Endodermal cell (in vitro differentiated cells): ENCODE measurements at places on chromosomes 6 and 20. TPM values are rescaled to one million over a fixed set of nuclear protein-coding genes. Genes with fewer than 3 reads are reported as not detected.
A peak's percentile ranks its signal among the peaks of the same experiment; 100 is the strongest.

GRCh38 chr20:24118441-24119175 is 130.0 kb upstream of the GGTLC1 start:
- peak; percentile 48 for DNase-seq

DNA sequence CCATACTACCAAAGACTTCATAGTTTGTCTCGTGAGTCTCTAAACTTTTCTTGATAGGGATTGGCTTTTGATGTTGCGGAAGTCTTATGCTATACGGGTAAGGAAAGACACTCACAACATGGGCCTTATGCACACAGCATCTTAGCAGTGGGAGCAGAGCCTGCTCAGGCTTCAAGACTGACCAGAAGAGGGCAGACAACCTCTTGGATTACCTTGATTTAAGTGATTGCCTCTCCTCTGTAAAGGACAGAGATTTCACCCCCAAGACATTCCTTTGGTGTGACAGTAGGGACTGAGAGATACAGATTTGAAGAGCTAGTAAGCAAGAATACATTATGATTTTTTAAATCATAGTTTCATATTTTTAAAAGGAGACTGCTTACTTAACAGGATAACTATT is 71.0 kb upstream of the SAMD3 start:
- peak; percentile 82 for DNase-seq

DNA sequence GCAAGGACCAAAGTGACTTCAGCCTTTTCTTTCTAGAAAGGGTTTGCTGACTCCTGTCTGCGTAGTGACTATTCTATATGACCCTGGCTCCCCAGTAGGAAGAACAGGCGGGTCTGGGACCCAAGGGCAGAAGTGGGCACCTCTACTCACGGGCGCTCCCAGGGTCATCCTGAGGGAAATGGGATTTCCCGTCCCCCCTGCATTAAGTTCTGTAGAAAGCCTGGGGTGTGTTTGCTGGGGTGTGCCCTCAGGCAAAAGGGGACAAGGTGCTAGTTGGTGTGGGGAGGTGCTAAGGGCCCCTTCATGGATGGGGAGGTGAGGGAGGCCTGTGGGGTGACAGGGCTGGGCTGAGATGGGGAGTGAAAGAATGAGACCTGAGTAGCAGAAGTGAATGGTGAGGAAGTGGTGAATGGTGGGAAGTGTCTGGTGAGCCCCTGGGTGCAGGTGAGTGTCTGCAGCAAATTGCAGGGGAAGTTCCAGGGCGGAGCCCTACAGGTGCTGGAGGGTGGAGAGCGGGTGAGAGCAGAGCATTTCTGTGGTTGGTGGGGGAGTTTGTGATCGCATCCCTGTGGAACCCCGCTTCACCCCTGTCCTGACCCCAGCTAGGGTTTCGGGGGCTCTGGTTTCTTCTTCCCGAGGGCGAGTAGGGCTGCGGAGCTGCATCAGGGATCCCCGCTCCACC is 21.1 kb downstream of the RAET1L start:
- DNase-seq = no peak

GRCh38 chr20:63711085-63711645 is 3.3 kb downstream of the ZGPAT start:
- no peak for DNase-seq

Gene FAM83C
- not detected in 2 replicates for total RNA-seq

Gene SNAP25
- total RNA-seq = 0.11 and 0.29 TPM in 2 replicates

- DNase-seq = no peak
These were observed 868.6 kb upstream of the GJE1 start for GRCh38 chr6:141264101-141264500.

DNA sequence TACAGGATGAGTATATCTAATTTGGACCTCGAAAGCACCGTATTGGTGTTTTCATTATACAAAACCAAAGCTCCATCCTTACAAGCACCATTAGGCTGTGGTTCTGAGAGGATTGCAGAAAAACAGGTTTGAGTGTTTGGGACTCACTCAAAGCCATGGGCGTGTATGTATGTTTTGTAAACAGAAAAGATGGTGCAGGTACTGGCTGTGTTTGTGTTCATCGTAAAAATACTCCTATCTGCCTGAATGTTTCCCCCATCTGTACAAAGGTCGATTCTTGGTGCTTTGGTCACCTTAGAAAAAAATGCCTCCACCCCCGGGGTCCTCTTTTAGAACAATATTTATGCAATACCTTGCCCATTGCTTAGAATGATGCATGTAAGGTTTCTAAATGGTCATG is 286.6 kb downstream of the TSHZ2 start:
- no peak for DNase-seq

Gene SLC22A7
- total RNA-seq = not detected in 2 replicates

Gene ZKSCAN8
- 25.8 and 29.0 TPM in 2 replicates for total RNA-seq

DNA sequence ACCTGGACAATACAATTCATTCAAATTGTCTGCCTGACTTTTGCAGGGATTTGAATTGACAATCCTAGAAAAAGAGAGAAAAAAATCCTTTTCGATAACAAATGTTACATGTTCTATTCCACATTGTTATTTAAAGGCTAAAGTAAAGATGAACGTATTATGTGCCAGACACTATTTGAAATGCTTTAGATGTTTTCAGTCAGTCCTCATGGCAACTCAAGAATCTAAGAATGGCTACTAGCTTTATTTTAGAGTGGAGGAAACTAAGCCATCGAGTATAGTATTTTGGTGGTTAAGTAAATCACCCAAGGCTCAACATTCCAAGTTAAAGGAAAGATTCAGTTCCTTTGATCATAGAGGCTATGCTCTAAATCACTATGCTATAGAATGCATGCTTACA is 558.6 kb upstream of the MAN1A1 start:
- no peak for DNase-seq

DNA sequence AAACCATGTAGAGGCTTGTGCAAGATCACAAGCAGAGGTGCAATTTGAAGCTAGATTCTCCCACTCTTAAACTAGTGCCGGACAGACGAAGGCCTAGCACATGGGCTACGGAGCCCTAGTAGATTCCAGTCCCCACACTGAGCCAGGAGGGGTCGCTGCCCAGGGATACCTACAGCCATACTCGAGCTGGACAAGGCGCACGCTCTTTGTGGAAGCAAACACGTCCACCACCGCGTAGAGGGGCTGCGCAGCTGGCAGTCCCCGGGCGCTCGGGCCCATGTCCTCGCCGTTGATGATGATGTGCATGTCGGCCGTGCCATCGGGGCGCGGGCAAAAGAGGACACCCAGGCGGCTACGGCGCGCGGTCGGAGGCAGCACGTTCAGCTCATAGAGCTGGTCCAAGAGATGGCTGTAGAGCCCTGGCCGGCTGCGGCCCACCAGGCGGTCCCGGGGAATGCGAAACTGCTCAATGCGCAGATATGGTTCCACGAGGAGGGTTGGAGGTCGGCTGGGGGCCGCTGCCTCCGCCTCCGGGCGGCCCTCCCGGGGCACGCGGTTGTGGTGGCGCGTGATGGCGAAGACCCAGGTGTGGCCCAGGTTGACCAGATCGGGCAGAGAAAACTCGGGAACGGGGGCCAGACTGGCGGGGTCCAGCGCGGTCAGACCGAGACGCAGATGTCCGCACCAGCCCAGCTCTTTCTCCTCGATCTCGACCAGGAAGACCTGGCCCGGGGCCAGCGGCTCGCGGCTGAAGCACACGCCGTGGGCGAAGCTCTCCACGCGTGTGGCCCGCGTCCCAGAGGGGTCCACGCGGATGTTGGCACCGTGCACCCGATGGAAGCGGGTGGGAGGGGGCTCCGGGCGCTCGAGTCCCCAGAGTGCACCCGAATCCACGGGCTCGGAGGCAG is 677 bp downstream of the NEURL2 start:
- DNase-seq = peak; percentile 96

DNA sequence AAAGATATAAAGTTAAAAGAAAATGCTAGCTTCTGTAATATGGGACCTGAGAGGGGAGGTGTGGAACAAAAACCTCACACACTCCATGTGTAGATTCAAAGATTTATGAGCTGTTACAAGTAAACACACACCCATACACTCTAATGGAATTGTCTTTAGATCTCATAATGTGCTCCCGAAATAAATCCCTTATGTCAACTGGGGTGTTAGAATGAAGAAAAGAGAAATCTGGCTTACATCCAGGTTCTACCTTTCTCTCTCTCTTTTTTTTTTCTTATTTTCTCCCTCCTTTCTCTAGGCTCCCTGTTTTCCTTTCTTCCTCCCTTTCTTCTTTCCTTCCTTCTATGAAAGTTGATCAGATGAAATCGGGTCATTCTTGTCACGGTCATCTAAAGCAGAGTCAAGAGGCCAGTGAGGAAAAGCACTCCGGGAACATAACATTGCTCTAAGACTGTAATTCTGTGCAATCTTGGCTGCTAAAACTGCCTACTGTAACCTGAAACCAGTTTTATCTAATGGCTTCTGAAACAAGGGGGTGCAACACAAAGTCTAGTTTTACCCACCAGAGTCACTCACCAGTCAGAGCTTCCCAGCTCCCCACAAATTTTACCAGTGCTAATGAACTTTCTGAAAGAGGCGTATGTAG is 68.3 kb upstream of the BTBD3 start:
- no peak for DNase-seq

DNA sequence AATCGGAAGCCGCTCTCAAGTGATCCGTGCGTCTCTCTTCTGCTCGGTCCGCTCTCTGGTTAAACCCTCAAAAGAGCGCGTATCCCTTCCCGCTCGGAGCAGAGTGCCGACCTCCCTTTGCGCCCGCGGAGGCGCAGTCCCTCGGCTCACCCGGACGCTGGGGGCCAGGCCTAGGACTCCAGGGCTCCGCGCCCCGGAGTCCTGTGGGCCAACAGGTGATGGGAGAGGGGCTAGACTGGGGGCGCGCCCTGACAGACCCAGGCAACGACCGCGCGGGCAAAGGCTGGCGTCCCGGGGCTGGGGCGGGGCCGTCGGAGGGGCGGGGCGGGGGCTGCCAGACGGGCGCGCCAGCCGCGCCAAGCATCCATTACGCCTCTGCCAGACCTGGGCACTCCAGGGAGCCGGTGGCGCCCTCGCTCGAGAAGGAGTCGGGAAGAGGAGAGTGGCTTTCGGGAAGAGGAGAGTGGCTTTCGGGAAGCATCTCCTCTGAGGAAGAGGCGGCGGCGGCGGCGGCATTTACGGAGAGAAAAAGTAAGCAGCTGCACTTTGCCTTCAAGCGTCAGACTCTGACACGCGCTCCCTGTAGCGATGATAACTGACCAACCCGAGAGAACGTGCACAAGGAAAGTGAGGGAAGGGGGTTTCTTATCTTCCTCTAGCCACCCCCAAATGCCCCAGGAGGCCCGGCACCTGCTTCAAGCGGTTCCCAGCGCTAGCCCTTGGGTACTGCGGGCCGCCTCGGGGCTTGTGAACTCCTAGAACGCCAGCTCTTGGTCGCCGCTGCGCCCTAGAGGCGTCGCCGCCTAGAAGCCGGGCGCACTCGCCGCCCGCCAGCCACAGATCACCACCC is 2.6 kb downstream of the EPHA7 start:
- peak; percentile 83 for DNase-seq

Gene ANKRD66
- not detected in 3 replicates for total RNA-seq

DNA sequence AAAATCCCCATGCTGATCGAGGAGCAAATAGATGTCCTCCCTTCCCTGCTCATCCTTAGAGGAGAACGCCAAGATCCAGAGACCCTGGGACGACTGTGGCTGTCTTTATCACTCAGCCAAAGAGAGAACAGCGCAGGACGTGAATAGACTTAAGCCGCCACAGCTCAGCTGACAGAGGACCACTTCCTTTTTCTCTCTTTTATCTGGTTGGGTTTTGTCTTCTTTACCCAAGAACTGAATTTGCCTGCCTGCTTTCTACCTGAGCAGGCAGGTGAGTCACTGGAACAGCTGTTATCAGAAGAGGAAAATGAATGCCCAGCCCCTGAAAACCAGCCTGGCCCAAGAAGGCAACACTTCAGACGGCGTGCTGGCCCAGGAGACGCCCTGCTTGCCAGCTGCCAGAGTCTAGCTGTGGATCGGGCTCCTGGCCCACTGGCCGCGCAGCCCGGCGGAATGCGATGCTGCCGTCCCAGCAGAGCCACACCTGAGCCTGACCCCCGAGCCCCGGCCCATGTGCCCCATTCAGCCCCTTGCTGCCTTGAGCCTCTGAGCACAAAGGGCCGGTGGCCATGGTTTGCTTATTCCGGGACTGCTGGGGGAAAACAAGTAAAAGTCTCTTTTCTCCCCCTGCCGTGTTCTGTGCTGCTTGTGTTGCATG is 82.1 kb downstream of the TCP11 start:
- DNase-seq = no peak

DNA sequence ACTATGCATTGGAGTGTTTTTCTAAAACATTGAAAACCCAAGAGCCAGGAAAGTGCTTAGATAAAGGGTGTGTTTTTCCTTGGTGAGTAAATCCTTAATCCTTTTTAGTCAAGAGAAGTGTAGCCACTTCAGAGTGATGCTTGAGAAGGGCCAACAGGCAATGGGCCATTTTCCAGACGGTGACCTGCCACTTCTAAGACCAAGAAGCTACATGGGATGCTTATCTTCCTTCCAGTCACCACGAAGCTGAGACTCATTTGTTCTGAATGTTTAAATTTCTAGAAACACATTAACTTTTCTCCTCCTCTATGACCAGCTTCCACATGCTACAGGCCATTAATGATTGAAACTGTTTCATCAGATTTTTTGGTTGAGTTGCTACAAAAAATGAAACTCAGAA is 34.4 kb upstream of the NHSL1 start:
- DNase-seq = no peak

DNA sequence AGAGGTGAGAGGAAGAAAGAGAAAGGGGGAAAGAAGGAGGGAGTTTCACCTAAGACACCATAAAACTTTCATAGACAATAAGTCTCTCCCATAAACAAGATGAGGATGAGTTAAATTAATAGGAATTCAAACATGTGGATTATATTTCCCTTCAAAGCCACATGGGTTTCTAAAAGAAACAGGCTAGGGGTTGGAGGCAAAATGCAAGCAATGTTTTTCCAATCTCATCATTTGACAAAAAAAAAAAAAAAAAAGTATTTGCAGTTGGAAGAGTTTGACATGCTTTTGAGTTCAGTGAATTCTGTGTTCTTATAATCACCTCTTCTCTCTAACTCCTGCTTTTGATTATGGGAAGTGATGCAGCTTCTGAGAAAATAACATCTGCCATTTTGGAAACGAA is 286.5 kb upstream of the PRND start:
- no peak for DNase-seq

DNA sequence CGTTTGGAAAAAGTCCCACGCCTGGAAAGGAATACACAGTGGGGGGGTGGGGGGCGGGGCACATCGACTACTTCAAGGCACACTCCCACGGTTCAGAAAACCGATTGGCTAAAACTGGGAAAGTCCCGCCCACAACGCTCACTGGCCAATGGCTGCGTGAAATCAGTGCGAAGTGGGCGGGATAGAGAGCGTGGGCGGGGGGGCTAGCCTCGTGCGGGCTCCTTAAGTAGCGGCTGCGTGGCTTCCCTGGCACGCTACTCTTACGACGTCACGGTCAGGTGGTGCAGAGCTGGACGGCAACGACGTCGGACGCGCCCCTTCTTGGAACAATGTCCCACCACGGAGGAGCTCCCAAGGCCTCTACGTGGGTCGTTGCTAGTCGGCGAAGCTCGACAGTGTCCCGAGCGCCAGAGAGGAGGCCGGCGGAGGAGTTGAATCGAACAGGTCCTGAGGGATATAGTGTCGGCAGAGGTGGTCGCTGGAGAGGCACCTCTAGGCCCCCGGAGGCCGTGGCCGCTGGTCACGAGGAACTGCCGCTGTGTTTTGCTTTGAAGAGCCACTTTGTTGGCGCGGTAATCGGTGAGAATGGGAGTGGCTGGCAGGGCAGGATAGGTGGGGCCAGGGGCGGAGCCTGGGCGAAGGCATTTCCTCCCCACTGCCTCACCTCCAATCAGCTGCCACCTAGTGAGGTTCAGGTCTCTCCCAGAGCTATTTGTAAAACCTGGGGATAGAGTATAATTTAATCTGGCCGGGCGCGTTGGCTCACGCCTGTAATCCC is at the start of gene DDX43:
TSS of gene DDX43 (plus strand) at position 252 of the 778 bp plus-strand sequence. CDS start at position 330, 78 bp downstream.
- no peak for DNase-seq

GRCh38 chr6:6505111-6505510 is 83.4 kb upstream of the LY86 start:
- DNase-seq = no peak
